ENCODE measurements at places on chromosomes 5 and 9. TPM values are rescaled to one million over a fixed set of nuclear protein-coding genes. Genes with fewer than 3 reads are reported as not detected.

Gene JAKMIP2
- 5.7 TPM for total RNA-seq

DNA sequence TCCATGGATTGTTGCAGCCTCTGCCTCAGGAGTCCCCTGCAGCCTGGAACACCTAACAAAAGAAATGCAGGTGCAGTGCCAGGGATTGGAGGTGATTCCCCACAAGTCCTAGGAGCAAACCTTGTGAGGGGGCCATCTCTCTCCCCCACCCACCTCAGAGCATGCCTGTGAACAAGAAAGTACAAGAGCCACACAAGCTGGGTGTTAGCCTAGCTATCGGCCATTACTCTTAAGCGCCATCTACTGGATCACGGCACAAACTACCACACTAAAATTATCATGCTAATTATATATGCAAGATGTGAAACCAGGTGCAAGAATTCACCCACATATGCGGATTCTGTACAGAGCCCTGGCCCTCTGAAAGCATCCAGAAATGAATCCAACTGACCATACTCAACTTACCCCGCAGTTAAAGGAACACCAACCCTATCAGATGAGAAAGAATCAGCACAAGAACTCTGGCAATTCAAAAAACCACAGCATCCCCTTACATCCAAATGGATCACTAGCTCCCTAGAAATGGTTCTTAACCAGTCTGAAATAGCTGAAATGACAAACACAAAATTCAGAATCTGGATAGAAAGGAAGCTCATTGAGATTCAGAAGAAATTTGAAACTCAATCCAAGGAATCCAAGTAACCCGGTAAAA is 16.5 kb upstream of the PRSS3 start:
- no peak for DNase-seq
- H3K27me3 ChIP-seq, result no peaks in the 10 kb centered on the region
- no peaks in the 10 kb centered on the region for H3K4me1 ChIP-seq

Gene FBXL7
- total RNA-seq, result 18.2 TPM

- no peaks in the 10 kb centered on the region for H3K36me3 ChIP-seq
- H3K4me1 ChIP-seq, result no peaks in the 10 kb centered on the region
- DNase-seq, result no peak
- H3K27ac ChIP-seq, result no peak overlapping the region
- no peaks in the 10 kb centered on the region for H3K27me3 ChIP-seq
- no peak overlapping the region for H3K4me3 ChIP-seq
Observed at GRCh38 chr5:139954462-139954861, 88.6 kb downstream of the NRG2 start.
